ENCODE measurements at places on chromosomes 4 and X.

DNA sequence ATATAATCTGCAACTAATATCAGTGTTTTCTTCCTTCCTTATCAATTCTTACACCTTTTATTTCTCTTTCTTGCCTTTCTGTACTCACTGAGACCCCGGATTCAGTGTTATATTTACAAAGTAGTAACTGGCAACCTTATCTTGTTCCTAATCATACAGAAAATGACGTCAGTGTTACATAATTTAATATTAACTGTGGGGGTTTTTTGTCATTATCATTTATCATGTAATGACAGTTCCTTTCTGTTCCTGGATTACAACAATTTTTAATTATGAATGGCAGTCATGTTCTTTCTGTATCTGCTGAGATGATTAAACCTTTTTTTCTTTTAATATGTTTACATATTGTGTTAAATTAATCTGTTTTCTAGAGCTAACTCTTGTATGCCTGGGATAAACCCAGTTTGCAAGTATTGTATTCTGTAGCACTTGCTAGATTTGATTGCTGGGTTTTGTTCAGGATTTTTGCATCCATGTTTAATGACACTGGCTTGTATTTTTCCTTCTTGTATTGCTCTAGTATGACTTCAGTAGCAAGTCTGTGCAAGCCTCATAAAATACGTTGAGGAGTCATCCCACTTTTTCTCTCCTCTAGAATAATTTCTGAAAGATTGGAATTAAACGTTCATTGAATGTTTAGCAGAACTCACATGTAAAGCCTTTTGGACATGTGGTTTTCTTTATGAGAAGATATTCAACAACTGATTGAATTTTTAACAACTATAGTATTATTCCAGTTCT lies 10.4 kb upstream of the HSPA4L start:
- no peak for DNase-seq

DNA sequence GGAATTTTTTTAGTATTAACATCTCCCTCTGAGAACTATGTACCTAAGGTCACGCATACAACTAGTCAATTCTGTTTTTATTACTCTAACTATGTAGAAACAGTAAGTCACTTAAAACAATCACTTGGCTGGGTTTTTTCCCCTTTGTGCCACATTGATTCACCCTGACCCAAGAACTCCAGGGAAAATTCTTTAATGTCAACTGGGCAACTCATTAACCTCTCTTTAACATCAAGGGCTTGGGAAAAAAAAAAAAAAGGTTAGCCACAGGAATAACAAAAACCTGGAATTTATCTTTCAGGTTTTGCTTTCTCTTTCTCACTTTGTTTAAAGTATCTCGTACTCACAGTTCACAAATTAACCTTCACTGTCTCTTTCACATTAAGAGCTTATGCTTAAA lies 8.1 kb downstream of the RPL9 start:
- no peak for DNase-seq

DNA sequence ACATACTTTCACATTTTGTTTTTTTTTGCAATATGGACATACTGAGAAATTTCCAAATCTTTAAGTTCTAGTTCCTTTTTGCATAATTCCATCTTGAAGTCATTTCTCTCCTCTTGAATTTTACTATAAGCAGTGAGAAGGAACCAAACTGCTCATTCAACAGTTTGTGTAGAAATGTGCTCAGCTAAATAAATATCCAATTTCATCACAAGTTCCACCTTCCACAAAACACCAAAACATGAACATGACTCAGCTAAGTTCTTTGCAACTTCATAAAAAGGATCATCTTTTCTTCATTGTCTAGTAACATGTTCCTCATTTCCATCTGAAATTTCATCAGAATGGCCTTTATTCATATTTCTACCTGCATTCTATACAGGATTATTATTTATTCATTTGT lies 77.3 kb upstream of the FGF13 start:
- DNase-seq, result no peak

DNA sequence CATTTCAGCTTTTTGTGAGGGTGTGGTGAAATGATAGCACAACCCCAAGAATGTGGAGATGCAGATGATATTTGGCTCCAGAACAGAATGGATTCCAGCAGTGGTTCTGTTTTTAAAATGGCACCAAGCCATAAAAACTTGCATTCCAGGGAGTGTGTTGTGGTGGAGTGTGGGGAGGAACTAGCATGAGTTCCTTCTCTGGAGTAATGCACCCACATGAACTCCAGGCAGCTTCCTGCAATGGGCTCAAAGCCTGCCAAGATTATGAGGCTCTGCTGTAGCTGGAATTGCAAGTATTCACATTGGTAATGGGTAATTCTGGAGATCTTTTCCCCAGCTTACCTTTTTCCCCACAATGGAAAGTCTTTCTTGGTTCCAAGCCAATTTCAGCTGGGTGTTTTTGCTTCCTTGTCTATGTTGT lies 161.4 kb downstream of the RAB28 start:
- DNase-seq, result no peak

DNA sequence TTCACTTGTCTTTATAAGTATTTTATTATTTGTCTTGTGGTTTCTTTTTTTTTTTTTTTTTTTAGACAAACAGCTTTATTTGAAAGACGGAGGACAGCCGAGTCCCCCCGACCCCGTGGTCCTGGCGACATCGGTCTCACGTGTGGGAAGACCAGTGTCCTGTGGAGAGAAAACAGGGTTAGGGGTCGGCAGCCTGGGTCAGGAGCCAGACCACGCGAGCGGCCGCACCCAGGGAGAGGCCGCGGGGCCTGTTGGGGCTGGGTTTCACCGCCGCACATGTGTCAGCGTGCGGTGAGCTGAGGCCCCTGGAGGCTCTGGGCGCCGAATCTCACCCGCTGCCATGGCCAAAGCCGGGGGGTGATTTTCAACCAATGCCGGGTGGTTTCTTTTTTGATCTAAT lies 17.8 kb upstream of the RAB33B start:
- no peak for DNase-seq

DNA sequence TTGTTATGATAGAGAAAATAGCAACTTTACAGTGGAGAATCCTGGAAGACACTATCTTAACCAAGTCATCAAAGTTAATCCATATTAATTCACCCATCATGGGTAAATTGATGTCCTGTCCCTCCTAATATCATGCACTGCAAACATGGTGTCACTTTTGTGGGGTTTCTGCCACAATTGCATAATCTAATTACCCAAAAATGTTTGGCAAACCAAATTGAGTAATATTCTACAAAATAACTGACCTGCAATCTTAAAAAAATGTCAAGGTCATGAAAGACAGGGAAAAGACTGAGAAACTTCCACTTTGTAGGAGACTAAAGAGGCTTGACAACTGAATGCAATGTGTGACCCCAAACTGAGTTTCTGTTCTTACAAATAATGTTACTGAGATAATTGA lies 37.1 kb upstream of the PLAC8 start:
- no peak for DNase-seq

DNA sequence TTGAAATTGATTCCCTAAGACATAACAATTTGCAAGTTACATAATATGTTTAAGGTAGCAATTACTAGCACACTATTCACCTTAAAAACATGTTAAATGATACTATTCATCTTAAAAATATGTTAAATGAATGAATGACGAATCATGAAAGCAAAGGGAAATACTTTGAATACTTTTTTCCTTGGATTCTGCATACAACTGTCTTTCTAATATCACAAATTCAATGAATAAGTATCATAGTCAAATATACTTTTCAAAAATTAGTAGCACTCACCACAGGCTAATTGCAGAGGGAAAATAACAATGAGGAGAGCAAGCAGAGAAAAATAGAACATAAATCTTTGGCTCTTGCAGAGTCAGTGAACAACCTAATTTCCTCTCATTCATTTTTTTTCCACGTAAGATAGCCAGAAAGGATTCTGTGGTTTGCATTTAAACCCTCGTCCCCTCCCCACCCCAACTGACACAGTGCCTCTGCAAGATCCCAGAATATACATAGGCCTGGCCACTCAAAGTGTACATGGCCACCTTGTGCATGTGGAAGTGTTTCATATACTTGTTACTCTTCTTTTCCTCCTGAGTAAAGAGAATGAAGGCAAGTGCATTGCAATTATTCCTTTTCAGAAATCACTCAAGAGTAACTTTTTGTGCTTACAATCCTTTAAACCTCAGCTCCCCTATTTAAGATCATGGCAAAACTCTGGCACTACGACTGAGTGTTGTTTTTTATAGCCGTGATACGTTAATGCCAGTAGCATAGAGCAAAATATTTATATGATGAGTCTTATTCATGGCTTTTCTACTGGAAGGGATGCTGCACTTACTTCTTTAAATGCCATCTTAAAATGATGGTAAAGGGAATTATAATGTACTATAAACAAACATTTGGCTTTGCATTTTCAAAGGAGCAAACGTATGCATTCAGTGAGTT lies 236.4 kb downstream of the PDGFC start:
- no peak for DNase-seq

- no peak for DNase-seq
Observed at GRCh38 chr4:72817012-72817411, 248.0 kb upstream of the ADAMTS3 start.

DNA sequence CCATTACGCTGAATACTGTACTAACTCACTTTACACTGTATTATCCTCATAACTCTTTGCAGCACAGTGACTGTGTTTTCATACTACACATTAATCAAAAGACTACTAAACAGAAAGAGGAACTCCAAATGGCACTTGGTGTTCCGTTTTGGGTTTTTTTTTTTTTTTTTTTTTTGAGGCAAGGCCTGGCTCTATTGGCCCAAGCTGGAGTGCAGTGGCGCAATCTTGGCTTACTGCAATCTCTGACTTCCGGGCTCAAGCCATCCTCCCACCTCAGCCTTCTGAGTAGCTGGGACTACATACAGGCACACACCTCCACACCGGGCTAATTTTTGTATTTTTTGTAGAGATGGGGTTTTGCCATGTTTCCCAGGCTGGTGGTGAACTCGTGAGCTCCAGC lies 10.7 kb downstream of the KLHL8 start:
- peak; percentile 85 for DNase-seq

DNA sequence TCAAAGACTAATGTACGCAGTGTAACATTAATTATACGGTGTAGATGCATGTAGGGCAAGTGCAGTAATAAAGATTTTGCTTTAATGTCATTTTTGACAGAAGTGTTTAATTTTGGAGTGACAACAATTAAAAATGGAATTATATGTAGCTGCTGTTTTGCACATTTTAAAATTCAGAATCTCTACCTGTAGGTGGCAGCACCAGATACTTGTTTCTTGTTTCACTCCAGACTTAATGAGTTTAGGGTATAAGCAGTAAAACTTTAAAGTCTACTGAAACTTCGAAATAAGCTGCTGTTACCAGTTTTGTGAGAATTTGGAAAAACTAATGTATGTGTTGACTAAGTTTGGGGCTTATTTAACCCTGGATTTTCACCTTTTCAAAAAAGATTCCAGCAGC lies 144.9 kb downstream of the POLA1 start:
- DNase-seq, result no peak

DNA sequence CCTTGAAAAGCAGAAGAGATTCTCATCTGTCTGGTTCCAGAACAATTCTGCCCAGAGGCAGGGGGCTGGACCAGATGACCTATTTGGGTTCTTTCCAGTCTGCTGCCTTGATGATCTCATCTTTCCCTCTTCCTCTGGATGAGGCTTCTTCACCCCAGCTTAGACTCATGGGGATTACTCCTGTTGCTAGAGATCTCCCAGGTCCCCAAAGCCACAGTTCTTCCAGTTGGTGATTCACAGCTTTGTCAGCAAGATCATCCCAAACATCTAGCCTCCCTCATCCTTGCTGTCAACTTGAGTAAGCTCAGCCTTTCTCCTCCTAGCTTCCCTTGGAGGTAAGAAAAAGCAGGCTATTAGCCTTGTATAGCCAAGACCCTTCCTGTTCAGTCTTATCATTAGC lies 64.2 kb upstream of the PJA1 start:
- no peak for DNase-seq

DNA sequence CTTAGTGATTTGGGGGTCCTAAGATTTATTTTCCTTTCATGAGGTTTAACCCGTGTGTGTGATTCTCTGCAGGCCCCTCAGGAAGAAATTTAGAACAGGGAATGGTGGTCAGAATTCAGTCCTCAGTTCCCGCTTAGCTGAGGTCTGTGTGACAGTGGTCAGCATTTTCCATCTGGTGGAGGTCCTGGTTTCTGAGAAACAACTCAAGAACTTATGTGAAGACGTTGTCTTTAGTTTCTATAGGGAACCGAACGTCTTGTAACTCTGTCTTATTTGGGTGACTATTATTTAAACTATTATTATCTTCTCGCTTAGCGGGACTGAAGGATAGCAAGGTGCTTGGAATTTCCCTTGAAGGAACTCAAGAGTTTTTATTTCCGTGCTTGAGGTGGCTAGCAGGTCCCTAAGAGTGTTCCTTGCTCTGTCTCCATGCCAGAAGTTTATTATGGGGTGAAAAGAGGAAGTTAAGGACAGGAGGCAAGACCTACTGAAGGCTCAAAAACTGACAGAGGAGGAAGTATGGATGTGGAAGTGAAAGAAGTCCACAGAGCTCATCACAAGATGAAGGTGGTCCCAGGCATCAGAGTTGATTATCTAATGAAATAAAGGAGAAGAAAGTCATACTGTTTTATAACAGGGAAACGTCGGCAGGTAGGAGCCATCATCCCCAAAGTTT lies 9.4 kb downstream of the MGST2 start:
- no peak for DNase-seq

DNA sequence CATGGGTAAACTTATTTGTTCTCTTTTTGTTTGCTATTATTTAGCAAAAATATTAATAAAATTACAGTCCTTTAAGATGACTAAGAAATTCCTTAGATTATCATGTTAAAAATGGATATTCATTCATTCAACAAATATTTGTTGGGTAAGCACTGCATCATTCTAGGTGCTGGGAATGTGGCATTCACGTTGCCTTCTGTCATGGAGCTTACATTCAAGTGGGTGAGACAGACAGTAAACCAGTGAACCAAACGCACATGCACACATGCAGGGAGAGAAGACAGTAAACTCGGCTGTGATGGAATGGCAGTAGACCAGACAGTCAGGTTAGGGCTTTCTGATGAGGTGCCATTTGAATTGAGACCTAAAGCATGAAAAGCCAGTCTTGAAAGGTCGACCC lies 91.8 kb downstream of the STOX2 start:
- DNase-seq, result no peak

- DNase-seq, result no peak
Observed at GRCh38 chrX:146243041-146243440, 425.4 kb downstream of the SLITRK2 start.

DNA sequence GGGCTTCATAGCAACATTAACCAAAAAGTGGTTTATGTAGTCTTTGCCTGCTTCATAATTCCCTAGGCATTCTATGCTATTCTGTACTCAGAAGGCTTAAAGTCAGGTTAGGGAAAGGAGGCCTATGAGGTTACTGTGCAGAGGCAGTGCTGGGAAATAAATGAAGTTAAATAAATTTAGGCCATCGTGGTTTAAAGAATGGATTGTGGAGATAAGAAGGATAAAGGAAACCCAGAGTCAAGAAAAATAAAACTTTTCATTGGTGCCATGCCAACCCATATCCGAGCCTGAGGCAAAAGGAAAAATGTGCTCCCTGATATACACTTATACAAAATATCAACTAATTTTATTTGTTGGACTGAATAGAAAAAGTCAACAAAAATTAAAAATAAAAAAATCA lies 70.2 kb downstream of the AR start:
- no peak for DNase-seq

- DNase-seq, result no peak
Observed at GRCh38 chr4:98996765-98997068, 1.2 kb downstream of the METAP1 start.

GRCh38 chr4:175536852-175537453 lies 275.1 kb downstream of the GPM6A start:
- DNase-seq, result no peak

All from natural killer cell treated with Interleukin-12 subunit alpha and Interleukin-12 subunit beta and Interleukin-15 and Interleukin-18, amount 100 ng/mL, for 72 hours (primary cell).